Muscle of leg (tissue), 16 donors: ENCODE measurements at places on chromosomes 16 and 17. TPM values are rescaled to one million over a fixed set of nuclear protein-coding genes. Genes with fewer than 3 reads are reported as not detected.

The PRR35 gene
- 0.30 TPM for polyA plus RNA-seq

The TBC1D3B gene
- polyA plus RNA-seq: 15.1 TPM

The CBLN1 gene
- polyA plus RNA-seq: not detected

The CDH11 gene
- 113 TPM for polyA plus RNA-seq

The ASGR1 gene
- polyA plus RNA-seq: 2.6 TPM

- no peak for DNase-seq
Measured at GRCh38 chr16:21197112-21197511, 14.3 kb downstream of the ZP2 start.

- DNase-seq: no peak
Measured at GRCh38 chr16:55949518-55949917, 74.3 kb upstream of the CES5A start.

- no peak for DNase-seq
Measured at GRCh38 chr17:51419476-51419875, 159.1 kb downstream of the UTP18 start.

GRCh38 chr16:89048090-89048725 lies 45.4 kb upstream of the ACSF3 start:
- DNase-seq: no peak

- DNase-seq: no peak
Measured at GRCh38 chr16:2233872-2234812, 2.1 kb upstream of the DNASE1L2 start.

DNA sequence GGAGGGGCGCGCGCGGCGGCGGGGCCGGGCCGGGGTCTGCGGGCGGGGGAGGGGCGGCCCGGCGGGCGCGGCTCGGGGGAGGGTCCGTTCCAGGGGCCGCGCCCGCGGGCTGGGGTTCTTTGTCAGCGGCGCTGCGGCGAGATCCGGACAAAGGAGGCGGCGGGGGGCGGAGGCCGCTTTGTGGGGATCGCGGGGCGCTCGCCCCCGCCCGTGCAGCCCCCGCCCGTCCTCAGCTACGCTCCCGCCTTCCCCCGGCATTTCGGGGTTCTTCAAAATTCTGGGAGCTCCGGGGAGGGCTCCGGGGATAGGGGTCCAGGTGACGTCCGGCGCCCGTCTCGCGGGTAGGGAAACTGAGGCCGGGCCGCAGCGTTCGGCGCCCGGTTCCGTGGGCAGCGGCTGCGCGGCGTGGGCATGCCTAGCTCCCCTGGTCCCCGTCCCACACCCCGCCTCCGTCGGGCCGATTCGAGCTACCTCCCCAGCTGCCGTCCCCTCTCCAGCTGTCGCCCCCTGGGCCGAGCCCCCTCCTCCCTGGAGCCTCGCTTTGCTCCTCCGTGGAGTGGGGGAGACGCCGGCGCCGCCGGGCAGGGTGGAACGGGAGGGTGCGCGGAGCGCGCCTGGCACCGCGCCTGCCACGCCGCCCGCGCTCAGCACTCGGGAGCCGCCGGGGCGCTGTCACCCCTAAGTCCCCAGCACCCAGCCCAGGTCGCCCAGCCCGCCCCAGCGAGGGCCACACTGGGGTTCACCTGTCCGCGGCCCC lies 546 bp downstream of the SNN start:
- DNase-seq: no peak

GRCh38 chr17:920190-920589 lies 59.4 kb downstream of the NXN start:
- no peak for DNase-seq

DNA sequence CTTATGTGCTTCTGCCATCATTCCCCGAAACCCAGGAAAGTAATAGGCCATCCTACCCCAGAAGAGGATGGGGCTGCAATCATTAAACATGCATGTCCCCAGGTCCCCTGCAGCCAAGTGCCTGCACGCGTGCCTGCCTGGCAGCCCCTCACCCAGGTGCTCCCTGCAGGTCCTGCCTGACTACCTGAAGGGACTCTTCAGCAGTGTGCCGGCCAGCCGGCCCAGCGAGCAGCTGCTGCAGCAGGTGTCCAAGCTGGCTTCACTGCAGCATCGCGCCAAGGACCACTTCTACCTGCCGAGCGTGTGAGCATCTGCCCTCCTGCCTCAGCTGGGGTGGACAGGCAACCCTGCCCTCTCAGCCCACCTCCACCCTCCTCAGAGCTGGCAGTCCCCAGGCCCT lies 16.2 kb upstream of the ALKBH5 start:
- DNase-seq: no peak
